Activated CD8-positive, alpha-beta memory T cell treated with anti-CD3 and anti-CD28 coated beads for 1 hour (primary cell): ENCODE measurements at places on chromosomes 11 and 22.

- no peak for DNase-seq
Observed at GRCh38 chr11:96055706-96056387, 131.9 kb upstream of the MTMR2 start.

- DNase-seq: no peak
Observed at GRCh38 chr11:76459846-76460245, 15.0 kb downstream of the EMSY start.

- no peak for DNase-seq
Observed at GRCh38 chr11:33690290-33691065, 10.1 kb downstream of the C11orf91 start.

DNA sequence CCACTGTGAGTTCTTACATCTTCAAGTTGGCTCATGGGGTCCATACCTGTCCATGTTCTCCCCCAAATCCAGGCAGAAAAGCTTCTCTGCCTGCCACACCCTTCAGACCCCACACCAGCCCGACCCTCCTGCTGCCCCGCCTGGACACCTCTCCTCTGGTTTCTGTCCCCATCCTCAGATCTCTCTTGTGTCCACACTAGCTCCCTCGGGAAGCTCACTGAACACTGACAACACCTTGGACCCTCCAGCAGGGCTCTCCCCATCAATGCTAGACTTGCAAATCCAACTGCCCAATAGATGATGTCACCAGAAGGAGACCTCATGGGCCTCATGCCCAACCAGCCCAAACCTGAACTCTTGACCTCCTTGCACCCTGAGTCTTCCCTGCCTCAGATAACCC lies 2.9 kb downstream of the SCARF2 start:
- no peak for DNase-seq

- DNase-seq: no peak
Observed at GRCh38 chr22:42764895-42765363, 44.3 kb upstream of the A4GALT start.
